ENCODE measurements at places on chromosomes 12 and 14.

GRCh38 chr12:122722387-122722786 lies 5.8 kb upstream of the HCAR3 start:
- DNase-seq, result no peak

GRCh38 chr12:108424026-108424425 lies 84.9 kb upstream of the CMKLR1 start:
- no peak for DNase-seq

DNA sequence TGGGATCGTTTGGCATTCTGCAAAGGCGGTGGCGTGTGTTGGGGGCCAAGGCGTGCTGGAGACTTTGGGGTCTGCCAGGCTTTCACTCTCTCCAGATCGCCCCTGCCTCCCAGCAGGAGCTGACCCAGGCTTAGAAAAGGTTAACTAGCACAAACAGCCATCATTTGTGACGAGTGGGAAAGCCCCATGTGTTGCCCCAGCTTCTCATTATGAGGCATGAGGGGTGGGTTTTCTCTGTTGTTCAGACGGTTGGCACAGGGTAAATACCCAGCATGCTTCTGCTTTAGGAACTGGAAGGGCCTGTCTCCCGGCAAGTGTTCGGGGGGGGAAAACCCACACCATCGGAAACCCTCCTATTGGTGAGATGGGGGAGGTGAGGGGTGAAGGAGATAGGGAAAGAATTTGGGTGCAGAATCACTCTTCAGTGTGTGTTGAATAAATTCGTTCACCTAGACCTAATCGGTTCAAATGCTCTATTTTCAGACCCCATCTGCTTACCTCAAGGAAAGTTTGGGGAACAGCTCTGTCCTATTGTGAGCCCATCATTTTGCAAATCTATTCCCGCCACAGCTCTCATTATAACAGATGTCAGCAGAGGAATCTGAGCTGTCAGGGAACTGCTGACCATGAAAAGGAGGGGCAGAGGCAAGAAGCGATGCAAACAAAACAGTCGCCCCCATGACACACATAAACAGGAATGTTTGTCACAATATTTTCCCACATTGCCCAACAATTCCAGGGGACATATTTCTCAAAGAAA lies 34.7 kb upstream of the C12orf42 start:
- no peak for DNase-seq

DNA sequence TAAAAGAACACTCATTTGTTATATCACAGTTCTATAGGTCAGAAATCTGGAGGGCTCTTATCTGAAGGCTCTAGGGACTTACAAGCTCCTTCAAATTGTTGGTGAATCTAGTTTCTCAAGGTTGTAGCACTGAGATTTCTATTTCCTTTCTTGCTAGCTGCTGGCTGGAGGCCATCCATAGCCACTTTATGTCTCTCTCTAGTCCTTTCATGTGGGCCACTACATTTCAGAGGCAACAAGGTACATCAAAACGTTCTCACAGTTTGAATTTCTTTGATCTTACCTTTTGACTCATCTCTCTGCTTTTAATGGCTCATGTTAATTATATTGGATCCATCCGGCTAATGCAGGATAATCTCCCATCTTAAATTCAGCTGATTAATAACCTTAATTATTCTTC lies 286.8 kb downstream of the DIO2 start:
- no peak for DNase-seq

DNA sequence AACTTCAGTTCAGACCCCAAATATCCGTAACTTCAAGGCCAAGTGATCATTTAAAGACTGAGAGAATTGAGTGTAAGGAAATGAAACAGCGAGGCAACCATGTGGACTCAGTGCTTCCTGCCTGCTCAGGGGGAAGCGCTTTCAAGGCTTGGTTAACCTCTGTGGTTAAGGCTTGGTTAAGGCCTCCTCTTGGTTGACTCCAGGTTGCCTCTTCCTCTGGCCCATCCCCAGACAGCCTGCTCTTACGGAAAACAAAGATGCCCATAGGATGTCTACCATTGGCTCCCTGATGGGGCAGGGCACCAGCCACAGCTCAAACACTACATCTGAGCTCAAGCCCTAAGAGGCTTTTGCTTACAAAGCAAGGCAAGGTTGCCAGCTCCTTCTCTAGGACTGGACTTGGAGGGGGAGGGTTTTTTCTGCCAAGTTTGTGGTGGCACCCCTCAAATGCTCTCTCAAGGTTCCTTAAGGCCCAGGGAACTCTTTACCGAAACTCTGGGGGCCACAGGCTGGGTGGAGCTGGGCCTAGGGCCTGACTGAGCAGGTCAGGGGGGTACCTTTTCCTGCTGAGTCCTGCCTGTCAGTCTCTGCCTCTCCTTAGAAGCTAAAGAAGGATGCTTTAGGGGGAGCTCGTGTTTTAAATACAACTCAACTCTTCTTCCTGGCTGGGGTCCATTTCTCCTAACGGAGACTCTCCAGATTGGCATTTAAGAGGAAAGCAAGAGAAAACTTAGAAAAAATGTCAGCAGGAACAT lies 13.7 kb downstream of the COL2A1 start:
- peak; percentile 16 for DNase-seq

GRCh38 chr12:15732341-15733061 lies 56.7 kb downstream of the EPS8 start:
- no peak for DNase-seq

DNA sequence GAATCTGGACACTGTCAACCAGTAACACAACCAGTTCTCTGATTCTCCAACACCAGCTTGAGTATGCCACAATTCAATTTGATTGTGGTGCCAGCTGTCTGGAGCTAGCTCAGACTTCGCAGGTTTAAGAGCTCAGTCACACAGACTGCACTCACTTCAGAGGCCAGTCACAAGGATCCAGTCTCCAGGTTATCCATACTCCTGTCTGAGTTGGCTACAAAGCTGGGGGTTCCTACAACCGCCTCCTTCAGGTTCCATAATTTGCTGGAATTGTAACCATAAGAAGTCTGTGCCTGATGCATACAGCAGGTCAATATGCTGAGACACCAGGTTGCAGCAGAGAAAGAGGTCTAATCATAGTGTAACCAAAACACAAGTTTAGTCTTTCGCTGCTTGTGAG lies 70.5 kb upstream of the CPSF6 start:
- DNase-seq, result no peak
